ENCODE measurements at places on chromosomes 7 and 10. TPM values are rescaled to one million over a fixed set of nuclear protein-coding genes. Genes with fewer than 3 reads are reported as not detected.

- DNase-seq, result no peak
Observed at GRCh38 chr10:127757033-127757432, 20.0 kb downstream of the FOXI2 start.

Gene LBX1
- polyA plus RNA-seq, result 1.5 TPM

- no peak for DNase-seq
Observed at GRCh38 chr7:130655286-130655685, 13.3 kb downstream of the COPG2 start.

DNA sequence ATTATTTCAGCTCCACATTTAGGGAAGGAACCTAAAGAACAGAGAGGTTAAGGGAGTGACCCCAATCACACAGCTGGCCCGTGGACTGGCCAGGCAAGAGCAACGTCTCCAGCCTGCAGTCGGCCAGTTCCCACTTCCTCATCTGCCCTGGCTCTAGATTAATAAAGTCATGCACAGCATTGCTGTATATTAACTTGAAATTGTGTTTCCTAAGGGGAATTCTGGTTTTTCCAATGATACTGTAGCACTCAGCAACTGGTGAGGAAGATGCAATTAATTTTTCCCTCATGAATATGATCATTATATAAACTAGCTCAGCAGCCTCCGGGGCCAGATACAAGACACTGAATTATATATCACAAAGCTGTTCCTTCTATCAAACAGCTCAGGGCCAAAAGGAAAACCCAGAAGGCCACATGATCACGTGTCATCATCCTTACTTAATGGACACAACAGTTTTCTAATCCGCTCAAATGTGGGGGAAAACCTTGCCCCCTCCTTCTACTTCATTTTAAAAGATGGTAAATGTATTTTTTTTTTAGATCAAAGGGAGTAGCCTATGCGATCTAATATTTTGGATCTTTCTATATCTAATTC lies 295.3 kb upstream of the PRKCQ start:
- DNase-seq, result no peak

GRCh38 chr10:7787150-7787856 lies 490 bp downstream of the KIN start:
- DNase-seq, result no peak

- DNase-seq, result no peak
Observed at GRCh38 chr10:14476006-14476405, 145.3 kb upstream of the FRMD4A start.

Gene TMEM176B
- 10.0 TPM for polyA plus RNA-seq

DNA sequence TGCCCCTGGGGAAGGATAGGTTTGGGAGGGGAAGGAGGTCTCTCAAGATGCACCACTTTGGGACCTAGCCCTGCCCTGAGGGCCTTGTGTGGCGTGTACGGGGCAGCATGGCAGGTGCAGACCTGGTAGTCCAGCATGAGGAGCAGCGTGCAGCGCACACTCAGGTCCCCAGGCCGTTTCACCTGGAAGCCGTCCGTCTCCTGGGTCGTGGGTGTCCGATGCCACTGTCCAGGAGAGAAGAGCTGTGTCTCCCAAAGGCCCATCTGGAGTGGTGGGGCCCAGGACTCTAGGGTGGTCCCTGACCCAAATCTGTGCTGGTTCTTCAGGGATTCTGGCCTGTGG lies 6.8 kb downstream of the SMARCD3 start:
- no peak for DNase-seq

Gene CAV2
- 108 TPM for polyA plus RNA-seq

DNA sequence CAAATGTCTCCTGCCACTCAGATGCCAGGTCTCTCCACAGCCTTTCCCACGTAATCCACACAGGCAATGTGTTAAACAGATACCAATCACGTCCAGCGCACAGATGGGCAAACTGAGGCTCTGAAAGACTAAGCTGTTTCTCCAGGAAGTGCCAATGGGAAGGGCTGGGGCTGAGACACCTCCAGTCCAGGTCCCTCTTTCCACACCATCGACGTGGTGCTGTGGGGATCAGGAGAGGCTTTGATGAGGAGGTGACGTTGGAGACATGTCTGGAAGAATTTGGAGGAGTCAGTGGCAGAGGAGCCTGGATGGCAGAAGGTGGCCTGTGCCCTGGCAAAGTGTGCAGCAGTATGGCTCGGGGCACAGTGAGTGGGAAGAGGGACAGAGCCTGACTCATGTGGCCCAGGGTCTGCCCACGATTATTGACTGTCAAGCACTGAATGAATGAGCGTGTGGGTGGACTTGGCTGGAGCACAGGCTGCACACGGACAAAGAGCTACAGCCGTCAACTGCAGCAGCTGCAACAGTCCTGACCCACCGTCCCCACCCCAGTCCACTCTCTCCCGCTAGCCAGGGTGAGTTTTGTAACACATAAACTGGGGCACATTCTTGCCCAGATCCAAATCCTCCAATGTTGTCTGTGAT lies 40.8 kb upstream of the HSPA12A start:
- no peak for DNase-seq

Gene AOAH
- polyA plus RNA-seq, result 4.4 TPM

Gene KDM7A
- 9.4 TPM for polyA plus RNA-seq

- no peak for DNase-seq
Observed at GRCh38 chr7:150516956-150517745, 2.5 kb downstream of the GIMAP7 start.

GRCh38 chr7:26696978-26697377 lies 167.4 kb downstream of the SKAP2 start:
- no peak for DNase-seq

Gene HSPA14
- 21.2 TPM for polyA plus RNA-seq

- no peak for DNase-seq
Observed at GRCh38 chr10:49310460-49310859, 11.5 kb downstream of the C10orf71 start.

- DNase-seq, result no peak
Observed at GRCh38 chr7:78099715-78100394, 301.3 kb downstream of the PHTF2 start.

- DNase-seq, result no peak
Observed at GRCh38 chr10:61135276-61135721, 191.3 kb upstream of the RHOBTB1 start.

Gene NKX6-2
- 4.8 TPM for polyA plus RNA-seq

Gene ASB13
- 9.7 TPM for polyA plus RNA-seq

Gene TUBAL3
- polyA plus RNA-seq, result not detected

Gene ZEB1
- 39.5 TPM for polyA plus RNA-seq

GRCh38 chr10:110556969-110557601 lies 10.4 kb upstream of the SMC3 start:
- peak; percentile 23 for DNase-seq

- peak; percentile 89 for DNase-seq
Observed at GRCh38 chr7:56092789-56093531, at the start of gene PHKG1. TSS of gene PHKG1 (minus strand) at chr7:56092952. CDS start at chr7:56088941, 4,011 bp downstream.

- no peak for DNase-seq
Observed at GRCh38 chr10:35356725-35357092, 20.4 kb downstream of the CCNY start.

DNA sequence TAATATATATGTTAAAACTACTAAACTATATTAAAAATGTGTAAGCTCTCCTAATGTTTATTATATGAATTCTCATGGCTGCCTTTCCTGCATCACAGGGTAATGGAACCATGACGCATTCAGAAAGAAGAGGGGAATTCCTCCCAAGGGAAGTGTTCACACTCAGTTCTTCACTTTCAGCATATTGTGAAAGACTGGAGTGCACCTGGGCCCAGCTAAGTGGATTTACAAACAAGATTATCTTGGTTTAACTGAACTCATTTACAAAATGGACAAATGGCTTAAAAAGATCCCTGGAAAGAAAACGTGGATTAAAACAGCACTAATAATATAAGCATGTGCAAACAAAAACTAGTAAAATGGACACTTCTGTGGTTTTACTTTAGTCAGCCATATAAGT lies 149.8 kb downstream of the DOCK4 start:
- DNase-seq, result peak; percentile 46

GRCh38 chr10:124010563-124011131 lies 82.8 kb downstream of the CHST15 start:
- DNase-seq, result no peak

Gene ZNF800
- 20.3 TPM for polyA plus RNA-seq

DNA sequence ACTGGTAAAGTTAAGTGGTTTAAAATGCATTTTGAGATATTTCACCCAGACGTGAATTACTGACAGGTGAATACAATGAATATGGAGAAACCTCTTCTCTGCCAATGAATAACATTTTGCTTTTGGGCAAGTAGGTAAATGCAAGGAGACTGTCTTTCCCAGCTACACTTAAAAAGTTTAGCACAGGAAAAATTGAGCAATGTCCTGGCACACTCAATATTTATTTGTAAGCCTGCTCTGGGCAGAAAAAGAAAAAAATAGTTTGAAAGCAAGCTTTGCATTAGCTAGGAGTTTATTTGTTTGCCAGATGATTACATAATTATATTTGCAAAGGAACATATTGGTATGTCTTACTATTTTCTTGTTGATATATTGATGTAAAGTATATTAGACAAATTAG lies 624.2 kb downstream of the ACTR3B start:
- DNase-seq, result no peak

DNA sequence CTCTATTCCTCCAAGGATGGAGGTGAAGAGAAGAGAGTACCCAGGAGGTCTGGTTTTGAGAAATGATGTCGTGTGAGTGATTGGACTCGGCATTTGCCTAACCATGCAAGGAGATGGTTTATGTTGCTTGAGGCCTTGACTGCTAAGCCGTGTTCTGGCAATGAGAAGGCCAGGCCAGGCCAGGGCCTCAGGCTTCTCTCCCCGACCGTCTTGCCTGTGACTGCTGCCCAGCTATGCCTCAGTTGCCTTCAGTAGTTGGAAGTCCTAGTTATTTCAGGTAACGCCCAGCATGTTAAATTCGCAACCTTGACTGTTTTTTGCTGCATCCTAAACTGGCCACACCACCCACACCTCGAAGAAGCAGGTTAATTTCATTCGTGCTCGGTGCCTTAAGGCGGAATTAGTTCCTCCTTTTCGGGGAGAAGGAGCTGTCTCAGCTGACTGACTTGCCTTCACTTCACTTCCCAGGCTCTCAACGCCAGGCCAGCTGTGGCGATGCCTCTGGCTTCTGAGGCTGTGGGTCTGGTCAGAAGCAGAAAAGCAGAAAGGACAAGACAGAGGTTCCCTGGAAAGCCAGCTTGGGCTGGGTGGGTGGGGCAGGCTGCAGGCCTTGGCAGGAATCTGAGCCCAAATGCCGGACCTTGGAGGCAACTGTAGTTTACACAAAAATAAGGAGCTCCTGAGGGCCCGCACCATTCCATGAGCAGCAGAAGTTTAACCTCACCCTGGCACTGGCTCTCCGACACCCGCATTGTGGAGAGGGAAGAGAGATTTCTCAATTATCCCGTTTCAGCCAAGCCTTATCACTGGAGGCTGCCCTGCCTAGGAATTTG lies 61.9 kb upstream of the SAMD8 start:
- DNase-seq, result no peak

DNA sequence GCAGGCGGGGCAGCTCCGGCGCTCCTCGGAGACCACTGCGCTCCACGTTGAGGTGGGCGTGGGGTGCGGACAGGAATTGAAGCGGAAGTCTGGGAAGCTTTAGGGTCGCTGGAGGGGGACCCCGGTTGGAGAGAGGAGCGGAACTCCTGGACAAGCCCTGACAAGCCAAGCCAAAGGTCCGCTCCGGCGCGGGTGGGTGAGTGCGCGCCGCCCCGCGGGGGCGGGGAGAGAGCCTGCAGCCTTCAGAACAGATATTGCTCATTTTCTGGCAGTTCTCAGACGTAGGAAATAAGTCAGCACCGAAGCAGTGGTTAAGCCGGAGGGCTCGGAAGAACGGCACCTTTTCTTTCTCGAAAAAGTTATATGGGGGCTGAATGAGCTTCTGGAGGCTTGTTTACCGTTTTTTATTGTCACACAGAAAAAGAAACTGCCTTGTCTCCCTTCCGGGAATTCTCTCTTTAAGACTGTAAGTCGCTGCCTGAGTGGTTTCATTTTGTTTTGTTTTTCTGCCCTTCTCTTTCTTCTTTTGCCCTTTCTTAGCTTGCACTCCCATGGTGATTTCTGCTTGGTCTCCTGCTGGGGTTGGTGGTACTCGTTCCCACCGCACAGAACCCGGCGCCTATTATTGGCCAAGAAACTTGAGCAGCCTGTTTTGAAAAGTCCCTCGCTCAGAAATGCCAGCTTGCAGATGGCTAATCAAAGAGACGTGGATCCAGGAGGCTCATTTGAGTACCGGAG lies 732 bp downstream of the FAS start:
- peak; percentile 79 for DNase-seq

- DNase-seq, result no peak
Observed at GRCh38 chr7:111676811-111677210, 114.5 kb upstream of the IMMP2L start.

DNA sequence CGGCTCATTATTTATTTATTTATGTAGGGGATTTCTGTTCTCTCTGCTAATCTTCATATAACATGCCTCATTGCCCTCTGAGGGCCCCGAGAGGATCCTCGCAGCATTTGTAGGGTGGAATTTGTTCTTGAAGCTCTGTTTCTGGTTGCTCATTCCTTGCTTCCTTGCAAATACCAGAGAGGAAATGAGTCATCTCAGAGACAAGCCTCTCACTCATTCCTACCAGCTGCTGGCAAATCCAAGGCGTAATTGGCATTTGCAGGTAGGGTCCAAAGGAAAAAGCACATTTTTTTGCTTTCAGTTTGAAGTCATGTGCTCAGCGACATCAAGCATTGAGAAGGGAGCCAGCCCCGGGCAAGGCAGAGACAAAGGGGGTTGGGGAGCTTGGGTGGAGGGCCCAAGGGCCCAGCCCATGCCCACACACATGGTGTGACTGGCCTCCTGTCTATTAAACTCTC lies 501.6 kb downstream of the GALNT17 start:
- no peak for DNase-seq

DNA sequence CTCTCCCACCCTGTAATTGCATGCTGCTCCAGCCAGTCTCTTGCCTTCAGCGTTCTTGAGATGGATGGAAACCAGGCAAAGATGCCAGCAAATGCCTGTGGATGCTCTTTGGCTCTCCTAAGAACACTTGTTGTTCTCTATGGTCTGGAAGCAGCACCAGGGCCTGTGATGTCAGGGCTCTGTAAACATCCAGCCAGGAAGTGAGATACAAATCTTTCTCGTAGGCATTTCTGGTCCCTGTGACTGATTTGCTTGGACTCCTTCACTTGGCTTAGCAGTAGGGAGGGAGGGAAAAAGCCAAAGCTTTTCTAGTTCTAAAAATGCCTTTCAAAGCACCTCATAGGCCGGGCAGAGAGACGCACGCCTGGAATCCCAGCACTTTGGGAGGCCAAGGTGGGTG lies 201.3 kb downstream of the REEP3 start:
- no peak for DNase-seq

DNA sequence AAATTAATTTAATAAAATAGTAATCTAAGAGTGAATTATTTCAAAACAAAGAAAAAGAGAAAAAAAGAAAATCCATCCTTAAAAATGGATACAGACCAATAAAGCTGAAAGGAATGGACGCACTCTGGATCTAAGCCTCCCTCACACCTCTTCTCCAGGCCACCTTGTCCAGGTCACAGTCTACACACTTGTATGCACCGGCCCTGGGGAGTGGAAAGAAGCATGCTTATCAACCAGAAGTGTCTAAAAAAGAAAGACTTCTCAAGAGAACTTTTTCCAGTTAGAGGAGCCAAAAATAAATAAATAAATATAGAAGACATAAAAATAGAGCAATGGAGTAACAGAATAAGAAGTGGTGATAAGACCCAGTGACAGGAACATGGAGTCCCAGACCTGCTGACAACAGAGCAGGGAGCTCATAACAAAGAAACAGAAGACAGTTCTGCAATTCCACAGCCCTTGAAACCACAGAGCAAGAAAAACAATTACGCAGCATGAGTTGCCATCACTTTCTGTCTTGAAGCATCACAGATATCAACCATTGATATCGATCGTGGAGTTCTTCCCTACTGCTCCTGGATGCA lies 311.7 kb upstream of the NFE2L3 start:
- DNase-seq, result no peak

- no peak for DNase-seq
Observed at GRCh38 chr10:113362645-113363091, 190.2 kb upstream of the HABP2 start.
